ENCODE measurements at places on chromosomes 1 and 21. TPM values are rescaled to one million over a fixed set of nuclear protein-coding genes. Genes with fewer than 3 reads are reported as not detected.

GRCh38 chr1:219489636-219490035, 123.3 kb downstream of the ZC3H11B start:
- DNase-seq: no peak

DNA sequence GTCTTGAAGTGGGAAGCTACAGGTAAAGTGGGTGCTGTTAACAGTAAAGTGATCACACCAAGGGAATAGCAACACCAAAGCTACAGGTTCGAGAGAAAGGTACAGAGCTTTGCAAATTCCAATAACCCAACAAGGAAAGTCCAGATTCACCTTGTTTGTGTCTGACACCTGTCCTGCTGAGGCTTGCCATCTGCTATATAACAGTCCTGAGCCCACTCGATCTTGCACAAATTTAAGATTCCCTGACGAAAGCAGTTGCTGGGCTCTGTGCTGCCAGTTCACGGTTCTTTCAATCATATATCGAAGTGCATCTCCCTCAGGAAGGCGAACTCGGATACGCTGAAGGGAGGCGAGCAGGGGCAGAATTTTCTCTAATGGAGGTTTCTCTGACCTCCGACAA, 23.0 kb upstream of the SYT2 start:
- no peak for DNase-seq

DNA sequence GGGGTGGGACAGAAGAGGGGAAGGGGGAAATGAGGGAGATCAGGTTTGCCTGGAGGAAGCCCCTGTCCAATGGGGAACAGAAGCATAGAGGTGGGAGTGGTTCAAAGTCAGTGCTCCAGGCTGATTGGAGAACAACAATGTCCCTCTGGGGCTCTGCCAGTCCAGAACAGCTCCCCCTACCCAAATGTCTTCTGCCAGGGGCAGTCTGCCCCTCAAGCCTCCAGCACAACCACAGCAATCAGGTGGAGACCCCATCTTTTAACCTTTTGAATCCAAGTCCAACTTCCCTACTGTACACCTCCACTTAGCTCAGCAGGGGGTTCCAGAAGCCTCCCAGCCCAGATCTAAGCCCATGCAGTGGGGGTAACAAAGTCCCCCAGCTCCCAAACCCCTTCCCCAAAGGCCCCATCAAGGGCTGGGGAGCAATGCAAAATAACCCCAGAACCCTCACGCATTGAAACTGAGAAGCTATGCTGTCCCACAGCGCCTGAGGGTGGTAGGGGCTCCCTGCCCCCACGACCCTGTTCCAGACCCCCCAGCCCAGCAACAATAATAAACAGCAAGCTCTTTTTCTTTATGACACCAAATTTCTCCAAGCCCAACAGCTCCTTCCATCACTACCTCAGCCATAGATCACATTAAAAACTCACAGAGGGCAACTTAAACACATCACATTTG, 3.3 kb downstream of the AHDC1 start:
- DNase-seq: no peak

The HSD11B1 gene
- 0.47 TPM for total RNA-seq

GRCh38 chr1:70906800-70907199, 140.8 kb downstream of the PTGER3 start:
- DNase-seq: no peak

DNA sequence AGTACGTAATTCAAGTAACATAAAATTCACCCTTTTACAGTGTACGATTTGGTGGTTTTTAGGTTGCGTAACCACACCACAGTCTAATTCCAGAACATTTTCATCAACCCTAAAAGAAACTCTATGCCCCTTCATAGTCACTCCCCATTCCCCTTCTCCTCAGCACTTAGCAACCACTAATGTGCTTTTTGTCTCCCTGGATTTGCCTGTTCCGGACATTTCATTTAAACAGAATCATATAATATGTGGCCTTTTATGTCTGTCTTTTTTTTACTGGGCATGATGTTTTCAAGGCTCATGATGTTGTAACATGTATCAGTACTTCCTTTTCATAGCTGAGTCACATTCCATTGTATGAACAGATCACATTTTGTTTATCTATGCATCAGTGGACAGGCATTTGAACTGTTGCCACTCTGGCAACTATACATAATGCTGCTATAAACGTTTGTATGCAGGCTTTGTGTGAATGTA, 20.8 kb downstream of the OBSCN start:
- no peak for DNase-seq

The RPTN gene
- total RNA-seq: not detected

- no peak for DNase-seq
Measured at GRCh38 chr21:35150562-35151226, 101.6 kb upstream of the RUNX1 start.

- no peak for DNase-seq
Measured at GRCh38 chr1:154191990-154192461, at the start of gene TPM3. TSS of gene TPM3 (minus strand) at chr1:154192100. CDS start at chr1:154192018, 82 bp downstream.

GRCh38 chr1:42004860-42005259, 86.1 kb upstream of the HIVEP3 start:
- DNase-seq: no peak

DNA sequence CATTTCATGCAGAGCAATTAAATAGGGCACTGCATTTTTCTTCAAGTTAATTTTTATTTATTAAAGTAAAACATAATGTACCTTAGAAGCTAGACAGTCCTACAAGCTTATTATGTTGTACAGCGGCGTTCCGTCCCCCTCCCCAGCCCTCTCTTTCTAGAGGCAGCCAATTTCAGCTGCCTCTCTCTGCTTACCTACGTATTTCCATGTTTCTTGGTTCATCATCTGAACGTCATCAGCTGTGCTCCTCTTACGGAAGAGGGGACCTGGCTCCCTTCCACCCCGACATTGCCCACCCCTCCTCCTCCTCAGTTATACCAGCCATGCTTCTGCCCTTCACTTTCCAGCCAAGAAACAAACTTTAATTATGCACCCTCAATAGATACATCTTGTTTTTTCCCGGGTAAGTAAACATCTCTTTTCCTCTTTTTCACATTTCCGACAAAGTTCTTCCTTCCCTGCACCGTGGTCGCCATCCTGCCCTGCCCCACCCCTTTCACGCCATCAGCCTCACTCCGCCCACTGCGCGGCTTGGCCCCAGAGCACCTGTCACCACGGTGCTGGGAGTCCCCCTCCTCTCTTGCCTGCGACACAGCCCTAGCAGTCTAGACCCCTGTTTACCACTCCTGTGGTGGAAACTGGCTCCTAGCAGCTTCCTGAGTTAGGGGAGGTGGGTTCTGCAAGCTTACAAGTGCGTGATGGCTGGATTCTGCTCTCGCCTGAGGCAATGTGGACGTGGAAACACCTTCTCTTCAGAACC, 57.9 kb downstream of the SLC37A1 start:
- DNase-seq: no peak

GRCh38 chr1:208880433-208881100, 636.4 kb upstream of the PLXNA2 start:
- DNase-seq: no peak

DNA sequence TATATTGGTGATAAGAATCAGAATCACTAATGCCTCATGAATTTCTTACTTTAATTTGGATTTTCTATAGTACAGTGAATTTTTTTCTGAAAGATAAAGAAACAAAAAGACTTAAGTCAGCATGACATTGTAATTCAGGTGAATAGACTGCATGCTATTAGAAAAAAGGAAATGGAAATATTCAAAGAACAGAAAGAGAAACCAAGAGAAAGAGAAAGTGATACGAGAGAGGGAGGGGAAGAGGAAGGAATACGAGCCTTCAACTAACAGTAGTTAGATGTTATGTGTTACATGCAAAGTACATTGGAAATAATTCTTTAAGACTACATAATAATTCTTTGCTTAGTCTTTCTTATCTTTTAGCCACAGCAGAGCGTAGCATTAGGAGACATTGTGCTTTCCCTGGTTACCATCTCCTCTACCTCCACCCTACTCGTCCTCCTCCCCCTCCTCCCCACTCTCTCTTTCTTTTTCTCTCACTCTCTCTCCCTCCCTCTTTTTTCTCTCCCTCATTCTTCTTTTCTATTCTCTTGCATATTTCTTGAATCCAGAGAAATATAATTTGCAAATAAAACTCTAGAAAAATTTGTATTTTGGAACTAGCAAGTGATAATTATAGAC, 46.4 kb upstream of the ADGRL4 start:
- no peak for DNase-seq

The LAMTOR2 gene
- total RNA-seq: 48.9 TPM

DNA sequence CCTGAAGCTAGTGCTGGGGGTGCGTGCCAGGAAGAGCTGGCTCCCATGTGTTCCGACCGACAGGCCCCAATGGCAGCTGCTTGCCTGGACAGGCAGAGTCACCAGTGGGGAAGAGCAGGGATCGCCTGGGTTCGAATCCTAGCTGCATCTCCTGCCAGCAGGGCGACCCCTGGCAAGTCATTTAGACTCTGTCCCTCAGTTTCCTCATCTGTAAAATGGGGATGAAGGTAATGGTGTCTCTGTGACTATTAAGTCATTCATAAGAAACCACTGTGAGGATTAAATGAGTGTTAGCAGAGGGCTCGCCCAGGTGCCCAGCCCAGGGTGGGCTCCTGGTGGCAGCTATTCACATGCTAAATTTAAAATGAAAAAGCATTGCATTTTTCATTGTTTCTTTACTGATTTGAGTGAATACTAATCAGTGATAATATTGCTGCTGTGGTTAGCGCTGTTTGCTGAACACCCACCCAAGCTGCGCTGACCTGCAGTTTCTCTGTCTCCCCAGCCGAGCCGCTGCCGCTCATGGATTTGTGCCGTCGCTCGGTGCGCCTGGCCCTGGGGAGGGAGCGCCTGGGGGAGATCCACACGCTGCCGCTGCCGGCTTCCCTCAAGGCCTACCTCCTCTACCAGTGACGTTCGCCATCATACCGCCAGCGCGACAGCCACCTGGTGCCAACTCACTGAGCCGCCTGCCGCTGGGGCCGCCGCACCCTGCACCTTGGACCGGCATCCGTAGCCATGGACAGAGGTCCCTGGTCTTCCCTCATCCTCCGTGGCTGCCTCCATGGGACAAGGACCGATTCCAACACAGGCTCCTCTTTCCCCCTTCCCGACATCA, 74.5 kb downstream of the SPSB1 start:
- DNase-seq: no peak

DNA sequence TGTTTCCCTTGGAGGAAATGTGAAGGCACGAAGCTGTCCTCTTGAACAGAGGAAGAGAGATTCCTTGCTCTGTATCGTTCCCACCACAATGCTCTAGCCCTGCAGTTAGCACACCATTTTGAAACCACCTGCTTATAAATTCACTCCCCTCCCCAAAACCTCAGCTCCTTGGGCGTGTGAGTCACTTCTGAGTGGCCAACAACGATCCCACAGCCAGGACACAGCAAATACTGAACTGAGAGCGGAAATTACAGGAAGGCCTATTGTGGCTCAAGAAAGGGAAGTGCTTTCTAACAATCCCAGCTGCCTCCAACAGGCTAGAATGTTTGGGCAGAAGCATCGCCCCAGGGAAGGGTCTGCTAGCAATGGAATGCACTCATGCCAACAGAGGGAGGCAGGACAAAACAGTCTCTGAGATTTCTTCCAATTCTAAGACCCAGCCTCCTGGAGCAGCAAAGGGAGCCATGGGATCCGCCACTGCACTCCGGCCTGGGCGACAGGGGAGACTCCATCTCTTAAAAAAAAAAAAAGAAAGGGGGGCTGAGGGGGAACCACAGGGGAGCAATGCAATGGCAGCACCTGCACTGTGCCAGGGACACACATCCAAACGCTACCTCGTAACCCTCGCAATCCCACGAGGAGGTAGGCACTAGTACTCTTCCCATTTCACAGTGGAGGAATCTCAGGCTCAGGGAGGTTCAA, 1.9 kb downstream of the TMEM53 start:
- DNase-seq: peak; percentile 36

The CD101 gene
- 2.5 TPM for total RNA-seq

The PODN gene
- not detected for total RNA-seq

DNA sequence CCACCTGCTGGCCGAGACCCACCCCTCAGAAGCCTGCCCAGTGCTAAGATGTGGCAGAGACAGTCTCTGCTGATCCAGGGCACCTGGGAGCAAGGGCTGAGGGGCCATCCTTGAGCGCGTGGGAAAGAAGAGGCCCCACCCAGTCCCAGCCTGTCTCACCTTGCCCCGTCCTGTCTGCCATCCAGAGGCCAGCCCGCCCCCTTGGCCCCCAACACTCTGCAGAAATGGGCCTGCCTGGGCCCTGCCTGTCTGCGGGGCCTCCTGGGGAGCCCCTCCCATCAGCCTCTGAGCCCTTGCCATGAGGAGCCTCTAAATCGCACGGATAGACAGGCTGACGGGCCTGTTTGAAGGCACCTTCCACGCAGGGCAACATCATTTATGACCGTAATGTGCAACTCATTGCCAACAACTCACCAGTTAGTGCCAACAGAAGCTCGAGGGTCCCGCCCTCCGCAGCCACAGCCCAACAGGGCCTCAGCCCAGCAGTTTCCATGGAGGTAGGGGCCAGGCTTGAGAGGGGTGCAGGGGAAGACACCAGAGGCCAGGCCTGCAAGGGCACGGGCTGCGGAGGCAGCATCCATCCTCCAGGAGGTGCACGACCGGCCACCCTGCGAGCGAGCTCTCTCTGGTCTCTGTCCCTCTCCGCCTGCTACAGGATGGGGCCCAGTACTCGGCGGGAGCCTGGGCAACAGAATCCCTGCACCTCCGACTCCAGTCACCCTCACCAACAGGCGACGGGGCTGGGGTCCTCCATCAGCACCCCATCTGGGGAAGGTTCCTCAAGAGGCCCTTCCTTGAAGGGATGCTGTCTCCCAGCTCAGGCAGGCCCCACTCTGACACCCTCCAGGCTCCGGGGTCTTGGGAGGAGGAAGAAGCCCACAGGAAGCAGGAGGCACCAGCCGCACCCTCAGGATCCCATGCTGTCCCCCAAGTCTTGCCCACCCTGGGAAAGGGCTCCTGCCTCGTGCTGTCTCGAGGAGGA, 78.0 kb downstream of the MEGF6 start:
- no peak for DNase-seq

- DNase-seq: no peak
Measured at GRCh38 chr1:101323535-101323934, 86.7 kb downstream of the S1PR1 start.

DNA sequence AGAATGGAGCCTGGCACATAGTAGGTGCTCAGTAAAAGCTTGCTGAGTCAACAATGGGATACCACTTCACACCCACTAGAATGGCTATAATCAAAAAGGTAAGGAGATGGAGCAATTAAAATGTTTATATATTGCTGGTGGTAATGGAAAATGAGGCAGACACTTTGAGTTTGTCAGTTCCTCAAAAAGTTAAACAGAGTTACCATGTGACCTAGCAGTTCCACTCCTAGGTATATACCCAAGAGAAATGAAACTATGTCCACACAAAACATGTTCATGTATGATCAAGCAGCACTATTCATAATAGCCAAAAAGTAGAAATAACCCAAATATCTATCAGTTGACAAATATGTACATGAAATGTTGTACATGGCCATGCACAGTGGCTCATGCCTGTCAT, 74.8 kb upstream of the ECE1 start:
- DNase-seq: no peak

GRCh38 chr1:101221945-101222429, 14.8 kb upstream of the S1PR1 start:
- no peak for DNase-seq

DNA sequence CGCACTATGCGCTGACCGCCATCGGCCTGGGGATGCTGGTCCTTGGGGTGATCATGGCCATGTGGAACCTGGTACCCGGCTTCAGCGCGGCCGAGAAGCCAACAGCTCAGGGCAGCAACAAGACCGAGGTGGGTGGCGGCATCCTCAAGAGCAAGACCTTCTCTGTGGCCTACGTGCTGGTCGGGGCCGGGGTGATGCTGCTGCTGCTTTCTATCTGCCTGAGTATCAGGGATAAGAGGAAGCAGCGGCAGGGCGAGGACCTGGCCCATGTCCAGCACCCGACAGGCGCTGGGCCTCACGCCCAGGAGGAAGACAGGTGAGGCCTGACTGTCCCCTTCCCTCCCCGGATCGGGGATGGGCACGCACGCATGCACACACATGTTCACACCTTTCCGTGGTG, 31.9 kb upstream of the FHAD1 start:
- DNase-seq: no peak

The ABCG1 gene
- 12.1 TPM for total RNA-seq

The SMYD3 gene
- total RNA-seq: 24.6 TPM

Measured in activated CD8-positive, alpha-beta T cell treated with anti-CD3 and anti-CD28 coated beads for 36 hours (primary cell).